ENCODE measurements at places on chromosomes 1 and 21. TPM values are rescaled to one million over a fixed set of nuclear protein-coding genes. Genes with fewer than 3 reads are reported as not detected.
A peak's percentile ranks its signal among the peaks of the same experiment; 100 is the strongest.

DNA sequence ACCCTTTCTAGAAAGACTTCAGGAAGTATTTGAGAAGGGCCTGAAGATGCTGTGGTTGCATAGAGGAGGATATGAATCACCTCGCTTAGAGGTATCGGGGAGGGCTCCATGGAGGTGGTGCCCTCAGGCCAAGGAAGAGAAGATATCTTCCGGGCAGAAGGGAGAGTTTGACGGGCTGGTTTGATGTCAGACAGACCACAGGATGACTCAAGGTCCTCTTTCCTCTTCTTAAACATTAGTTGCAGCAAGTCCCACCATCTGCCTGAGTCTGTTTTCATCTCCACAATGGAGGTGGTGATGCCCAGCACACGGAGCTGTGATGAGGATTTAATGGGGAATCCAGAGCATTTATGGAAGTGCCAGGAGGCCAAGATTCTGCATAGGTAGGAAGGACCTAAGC is 25.1 kb upstream of the RUNX3 start:
- no peak for DNase-seq

DNA sequence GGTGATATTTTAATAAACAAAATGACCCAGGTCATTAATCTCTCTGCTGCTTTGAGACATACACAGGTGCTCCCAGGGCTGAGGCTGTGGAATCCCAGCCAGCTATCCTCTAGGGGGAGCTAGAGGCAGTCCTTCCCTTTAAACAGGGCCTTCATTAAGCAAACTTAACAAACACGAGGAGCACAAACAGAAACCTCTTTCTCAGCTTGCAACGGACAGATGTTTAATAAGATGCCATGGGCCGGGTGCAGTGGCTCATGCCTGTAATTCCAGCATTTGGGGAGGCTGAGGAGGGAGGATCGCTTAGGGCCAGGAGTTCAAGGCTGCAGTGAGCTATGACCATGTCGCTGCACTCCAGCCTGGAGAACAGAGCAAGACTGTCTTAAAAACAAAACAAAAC is 106.7 kb downstream of the HIVEP3 start:
- DNase-seq: peak; percentile 47

Gene GMEB1
- 13.8 TPM for total RNA-seq

GRCh38 chr1:63325279-63325985 is 3.1 kb downstream of the FOXD3 start:
- no peak for DNase-seq

DNA sequence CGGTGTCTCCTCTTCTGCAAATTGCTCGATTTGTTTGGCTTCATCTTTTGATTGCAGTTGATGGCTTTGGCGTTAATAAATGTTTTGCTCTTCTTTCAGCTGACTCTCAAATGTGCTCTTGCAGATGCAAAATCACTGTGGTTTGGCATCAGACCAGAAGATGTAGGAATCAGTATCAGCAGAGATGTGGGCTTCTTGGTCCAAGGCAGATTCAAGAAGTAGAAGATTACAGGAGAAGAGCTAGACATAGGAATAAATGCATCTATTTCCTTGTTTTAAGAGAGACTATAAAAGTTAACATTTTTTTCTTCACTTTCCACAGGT is 59.8 kb upstream of the BACH1 start:
- DNase-seq: no peak

GRCh38 chr21:37445228-37445627 is 78.7 kb downstream of the DYRK1A start:
- DNase-seq: no peak

DNA sequence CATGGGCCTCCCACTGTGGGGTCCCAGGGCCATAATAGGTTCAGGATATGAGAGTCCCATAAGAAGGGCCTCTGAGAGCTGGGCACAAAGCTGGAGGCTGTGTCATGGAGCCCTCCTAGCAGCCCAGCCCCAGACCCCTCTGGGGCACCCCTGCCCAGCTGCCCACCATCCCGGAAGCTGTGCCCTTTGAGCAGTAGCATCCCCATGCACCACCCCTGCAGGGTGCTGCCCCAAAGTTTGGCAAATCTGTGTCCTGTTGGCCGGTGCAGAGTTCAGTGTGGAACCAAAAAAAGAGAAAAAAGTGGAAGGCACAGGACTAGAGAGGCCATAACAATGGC is 17.6 kb downstream of the TNNT2 start:
- no peak for DNase-seq

GRCh38 chr21:31284797-31285397 is 59.2 kb downstream of the TIAM1 start:
- DNase-seq: no peak

Measured in Panc1 (cell line).